ENCODE measurements at places on chromosomes 12 and 14. TPM values are rescaled to one million over a fixed set of nuclear protein-coding genes. Genes with fewer than 3 reads are reported as not detected.

DNA sequence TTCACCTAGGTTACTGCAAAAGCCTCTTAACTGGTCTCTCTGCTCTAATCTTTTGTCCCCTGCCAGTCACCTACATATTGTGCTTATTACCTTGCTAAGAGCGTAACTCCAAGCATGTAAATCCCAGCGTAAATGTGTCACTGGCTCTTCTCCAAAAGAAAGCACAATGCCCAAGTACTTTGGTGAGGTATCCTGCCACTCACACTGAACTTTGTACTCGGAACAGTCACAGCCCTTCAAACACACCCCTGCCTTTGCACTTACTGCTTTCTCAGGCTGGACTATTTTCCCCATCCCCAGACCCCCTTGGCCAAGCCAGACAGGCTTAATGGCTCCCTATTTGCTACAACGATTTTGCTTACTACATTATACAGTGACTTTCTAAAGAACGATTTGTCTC lies 31.7 kb downstream of the GALNT4 start:
- DNase-seq: no peak

Gene CNIH1
- polyA plus RNA-seq: 78.3 TPM

Gene JPH4
- 3.6 TPM for polyA plus RNA-seq

GRCh38 chr12:55874443-55874842 lies 31.7 kb upstream of the MMP19 start:
- no peak for DNase-seq

Gene RIMBP2
- polyA plus RNA-seq: 2.8 TPM

- no peak for DNase-seq
These were observed 2.8 kb downstream of the TBX5 start for GRCh38 chr12:114403011-114403689.

Gene ATXN2
- 27.1 TPM for polyA plus RNA-seq

GRCh38 chr12:117836476-117836875 lies 132.3 kb downstream of the KSR2 start:
- DNase-seq: no peak
